NCI-H524 treated with DMSO at 0.1 percent for 48 hours (cell line): ENCODE measurements at places on chromosomes 4 and X.
A peak's percentile ranks its signal among the peaks of the same experiment; 100 is the strongest.

- DNase-seq = no peak
Measured at GRCh38 chrX:65741823-65742222, 74.4 kb downstream of the MSN start.

DNA sequence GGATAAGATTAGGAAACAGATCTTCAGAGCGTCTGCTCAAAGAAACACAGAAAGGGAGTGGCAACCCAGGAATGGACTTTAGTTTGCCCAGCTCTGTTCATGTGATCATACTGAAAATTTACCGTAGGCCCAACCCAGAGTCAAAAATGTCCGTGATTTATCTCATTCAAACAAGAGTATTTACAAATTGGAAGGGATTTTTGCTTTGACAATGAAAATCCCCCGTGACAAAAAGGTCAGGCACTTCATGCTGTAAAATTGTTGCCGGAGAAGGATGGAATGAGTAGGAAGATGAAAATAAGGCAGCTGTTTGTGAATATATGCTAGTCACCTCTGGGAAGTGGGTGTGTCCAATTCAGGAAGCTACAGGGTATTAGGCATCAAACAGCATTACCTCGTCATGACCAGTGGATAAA is 1.2 kb downstream of the SULT1B1 start:
- DNase-seq = no peak

DNA sequence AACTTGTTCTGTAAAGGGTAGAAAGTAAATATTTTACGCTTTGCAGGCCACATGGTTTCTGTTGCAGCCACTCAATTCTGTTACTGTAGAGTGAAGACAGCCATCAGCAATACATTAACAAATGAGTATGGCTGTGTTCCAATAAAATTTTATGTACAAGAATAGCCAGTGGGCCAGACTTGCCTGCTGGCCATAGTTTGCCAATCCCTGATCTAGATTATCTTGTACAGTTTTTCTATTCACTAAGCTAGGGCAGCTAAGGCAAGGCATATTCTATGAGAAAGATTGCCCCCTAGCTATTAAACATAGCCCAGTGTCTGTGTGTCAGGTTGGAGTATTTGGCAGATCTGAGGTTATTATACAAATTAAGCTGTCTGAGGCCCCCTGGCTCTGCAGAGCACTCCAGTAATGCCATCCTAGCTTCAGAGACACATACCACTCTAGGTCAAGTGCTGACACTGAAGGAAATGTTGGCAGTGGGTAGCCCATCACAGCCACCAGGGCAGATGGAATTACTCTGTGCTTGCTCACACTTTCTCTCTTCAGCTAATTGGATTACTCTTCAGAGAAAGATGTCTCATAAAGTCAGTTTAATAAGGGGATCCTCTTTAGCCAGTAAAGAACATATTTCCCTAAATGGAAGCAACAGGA is 40.7 kb downstream of the MTTP start:
- peak; percentile 80 for DNase-seq

DNA sequence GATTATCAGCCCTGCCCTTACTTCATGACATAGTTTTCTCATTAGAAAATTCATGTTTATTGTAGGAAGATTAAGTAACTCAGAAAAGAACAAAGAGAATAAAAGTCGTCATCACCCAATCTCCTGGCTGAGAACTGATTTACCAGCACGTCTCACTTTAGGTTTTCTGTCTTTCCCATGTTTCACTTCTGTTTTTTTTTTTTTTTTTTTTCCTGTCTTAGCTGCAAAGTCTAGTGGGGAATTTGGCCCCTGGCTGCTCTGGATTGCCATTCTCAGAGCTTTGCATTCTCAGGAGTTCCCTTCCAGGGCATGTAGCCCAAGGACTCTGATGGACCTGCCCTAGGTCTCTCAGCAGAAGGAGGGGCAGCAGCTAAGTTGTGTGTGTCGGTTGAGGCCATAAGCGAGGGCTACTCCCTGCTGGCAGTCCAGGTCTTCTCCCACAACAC is 57.8 kb downstream of the TMEM131L start:
- DNase-seq = no peak

DNA sequence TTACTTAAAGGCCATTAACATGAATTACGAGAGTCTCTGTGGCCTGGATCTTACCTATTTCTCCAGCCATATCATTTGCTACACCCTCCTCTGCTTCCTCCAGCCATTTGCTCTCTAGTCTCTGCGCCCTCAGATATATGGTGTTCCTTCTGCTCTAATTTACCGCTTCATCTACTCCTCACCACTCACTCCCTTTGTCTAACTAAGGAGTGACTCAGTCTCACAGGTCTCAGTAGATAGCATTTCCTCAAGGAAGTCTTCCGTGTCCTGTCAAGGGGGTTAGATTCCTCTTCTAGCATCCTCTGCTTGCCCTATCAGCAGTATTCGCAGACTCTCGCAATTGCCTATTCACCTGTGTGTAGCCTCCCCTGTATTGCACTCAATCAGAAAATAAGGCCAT is 892.1 kb upstream of the INTU start:
- no peak for DNase-seq

DNA sequence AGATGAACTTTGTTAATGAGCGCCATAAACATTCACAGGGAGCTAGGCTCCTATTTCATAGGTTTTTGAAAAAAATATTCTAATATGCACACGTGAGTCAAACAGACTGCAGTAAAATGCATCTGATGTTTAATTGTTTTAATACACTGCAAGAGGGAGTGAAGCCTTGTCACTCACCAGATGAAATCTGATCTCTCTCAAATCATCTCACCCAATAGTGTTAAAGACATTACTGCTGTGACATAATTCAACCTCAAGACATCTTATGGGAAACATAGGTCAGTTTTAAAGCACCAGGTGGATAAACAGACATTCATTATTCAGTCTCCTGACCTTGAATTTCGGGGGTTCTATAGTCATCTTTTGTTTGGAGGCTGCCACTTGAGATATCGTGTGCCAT is 148.3 kb downstream of the MAML3 start:
- peak; percentile 87 for DNase-seq

- no peak for DNase-seq
Measured at GRCh38 chrX:130216320-130216719, 44.6 kb downstream of the RAB33A start.

GRCh38 chrX:15619053-15619755 is 18.4 kb upstream of the ACE2 start:
- no peak for DNase-seq

GRCh38 chr4:11069083-11069482 is 359.6 kb downstream of the HS3ST1 start:
- DNase-seq = no peak

DNA sequence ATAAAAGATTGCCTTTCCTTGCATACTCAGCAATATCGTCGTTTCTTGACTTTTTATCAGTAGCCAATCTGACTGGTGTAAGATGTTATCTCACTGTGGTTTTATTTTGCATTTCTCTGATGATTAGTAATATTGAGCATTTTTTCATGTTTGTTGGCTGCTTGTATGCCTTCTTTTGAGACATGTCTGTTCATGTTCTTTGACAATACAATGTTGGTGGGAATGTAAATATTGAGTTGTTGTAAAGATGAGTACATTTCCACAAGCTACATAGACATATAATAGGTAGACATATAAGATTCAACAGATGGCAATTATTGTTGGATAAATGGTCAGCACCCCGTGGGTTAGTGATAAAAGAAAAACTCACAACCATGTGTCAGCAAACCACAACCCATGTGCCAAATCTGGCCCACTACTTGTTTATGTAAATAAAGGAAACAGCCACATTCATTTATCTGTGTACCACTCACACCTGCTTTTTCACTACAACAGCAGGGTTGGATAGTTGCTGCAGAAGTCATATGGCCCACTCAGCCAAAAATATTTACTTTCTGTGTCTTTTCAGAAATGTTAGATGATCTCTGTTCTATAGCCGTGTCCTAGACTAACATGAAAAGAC is 153.1 kb upstream of the VCX start:
- no peak for DNase-seq

GRCh38 chr4:3384771-3385710 is 56.7 kb upstream of the HGFAC start:
- DNase-seq = no peak

GRCh38 chrX:48520976-48521352 is 644 bp upstream of the EBP start:
- DNase-seq = no peak

- no peak for DNase-seq
Measured at GRCh38 chrX:122866532-122866931, 317.5 kb upstream of the GRIA3 start.

DNA sequence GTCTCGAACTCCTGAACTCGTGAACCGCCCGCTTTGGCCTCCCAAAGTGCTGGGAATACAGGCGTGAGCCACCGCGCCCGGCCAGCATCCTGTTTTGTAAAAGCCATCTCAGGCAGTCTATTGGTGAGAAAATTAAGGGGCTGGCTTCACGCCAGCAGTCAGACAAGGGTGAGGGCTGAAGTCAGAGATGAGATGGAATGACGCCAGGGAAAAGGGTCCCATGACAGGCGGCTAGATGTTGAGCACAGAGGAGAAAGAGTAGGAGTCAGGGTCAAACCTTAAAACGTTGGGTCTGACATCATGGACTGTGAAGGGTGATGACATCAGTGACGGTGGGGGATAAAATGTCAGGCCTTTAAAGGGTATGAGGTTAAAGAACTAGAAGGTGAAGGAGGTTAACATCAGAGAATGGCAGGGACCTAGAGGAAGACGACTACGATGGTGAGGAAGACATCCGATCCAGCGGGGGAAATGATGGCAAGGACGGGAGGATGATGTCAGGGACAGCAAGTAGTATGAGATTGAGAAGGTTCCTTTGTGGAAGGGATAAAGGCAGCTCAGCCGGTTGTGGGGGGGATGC is 504 bp upstream of the RBM3 start:
- DNase-seq = no peak

DNA sequence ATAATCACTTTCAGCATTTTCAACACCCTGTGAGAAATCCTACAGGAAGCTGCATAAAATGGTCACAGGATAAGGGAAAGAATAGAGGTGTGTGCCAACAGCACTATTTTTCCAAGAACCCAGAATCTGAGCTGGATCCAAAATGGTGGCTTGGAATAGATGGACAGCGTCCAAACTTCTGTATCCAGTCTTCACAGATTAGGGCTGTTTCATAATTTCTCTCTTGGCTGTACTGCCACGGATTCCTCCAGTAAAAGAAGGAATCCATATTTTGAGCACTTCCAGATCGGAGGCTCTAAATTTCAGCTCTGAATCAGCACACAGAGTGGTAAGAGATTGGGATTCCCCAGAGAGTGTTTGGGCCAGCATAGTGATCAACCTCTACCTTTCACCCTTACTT is 12.2 kb downstream of the MAOB start:
- no peak for DNase-seq

DNA sequence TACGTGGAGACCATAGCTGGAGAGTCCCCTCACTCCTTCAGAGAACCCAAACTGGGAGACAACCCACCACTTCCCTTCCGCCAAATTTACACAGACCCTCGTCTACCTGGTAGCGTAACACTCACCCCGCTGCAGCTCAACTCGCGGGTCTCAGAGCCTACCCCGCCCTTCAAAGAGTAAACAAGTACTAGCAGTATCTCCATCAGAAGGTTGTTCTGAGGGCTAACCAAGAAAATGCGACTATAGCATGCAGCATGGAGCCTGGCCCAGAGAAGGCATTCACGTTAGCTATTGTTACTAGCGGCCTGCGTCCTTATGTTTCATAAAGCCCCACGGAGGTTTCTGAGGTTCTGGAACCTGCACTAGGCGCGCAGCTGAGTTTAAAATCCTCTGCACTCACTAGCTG is 531 bp upstream of the MANBA start:
- no peak for DNase-seq

DNA sequence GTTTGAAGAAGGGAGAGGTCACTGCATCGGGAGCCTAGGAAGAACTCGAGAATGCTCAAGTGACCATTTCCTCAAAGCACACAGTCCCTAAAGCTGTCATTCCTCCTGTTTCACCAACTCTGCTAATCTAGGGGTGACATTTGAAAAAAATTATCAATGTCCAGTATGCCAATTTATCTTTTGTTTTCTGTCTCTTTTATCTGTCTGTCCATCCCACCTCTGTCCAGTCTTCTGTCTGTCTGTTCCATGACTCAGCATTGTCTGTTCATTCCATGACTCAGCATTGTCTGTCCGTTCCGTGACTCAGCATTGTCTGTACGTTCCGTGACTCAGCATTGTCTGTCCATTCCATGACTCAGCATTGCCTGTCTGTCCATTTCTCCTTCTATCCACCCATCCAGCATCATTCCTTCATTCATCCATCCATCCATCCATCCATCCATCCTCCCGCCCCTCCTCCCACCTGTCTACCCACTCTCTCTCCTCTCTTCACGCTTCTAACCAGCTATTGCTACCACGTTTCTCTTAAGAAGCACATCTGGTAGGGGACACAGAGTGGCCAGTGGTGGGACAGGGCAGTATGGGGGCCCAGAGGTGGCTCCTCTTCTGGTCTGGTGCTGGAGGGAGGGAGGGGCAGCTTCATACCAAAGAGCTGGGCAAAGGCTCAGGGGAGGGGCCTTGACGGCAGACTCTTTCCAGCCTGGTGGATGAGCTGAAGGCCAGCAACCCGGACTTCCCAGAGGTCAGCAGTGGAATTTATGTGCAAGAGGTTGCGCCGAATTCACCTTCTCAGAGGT is 34.1 kb downstream of the HTRA3 start:
- no peak for DNase-seq
